ENCODE measurements at places on chromosomes 7 and 10.

GRCh38 chr7:80902019-80902418 is 16.8 kb downstream of the SEMA3C start:
- DNase-seq, result no peak

DNA sequence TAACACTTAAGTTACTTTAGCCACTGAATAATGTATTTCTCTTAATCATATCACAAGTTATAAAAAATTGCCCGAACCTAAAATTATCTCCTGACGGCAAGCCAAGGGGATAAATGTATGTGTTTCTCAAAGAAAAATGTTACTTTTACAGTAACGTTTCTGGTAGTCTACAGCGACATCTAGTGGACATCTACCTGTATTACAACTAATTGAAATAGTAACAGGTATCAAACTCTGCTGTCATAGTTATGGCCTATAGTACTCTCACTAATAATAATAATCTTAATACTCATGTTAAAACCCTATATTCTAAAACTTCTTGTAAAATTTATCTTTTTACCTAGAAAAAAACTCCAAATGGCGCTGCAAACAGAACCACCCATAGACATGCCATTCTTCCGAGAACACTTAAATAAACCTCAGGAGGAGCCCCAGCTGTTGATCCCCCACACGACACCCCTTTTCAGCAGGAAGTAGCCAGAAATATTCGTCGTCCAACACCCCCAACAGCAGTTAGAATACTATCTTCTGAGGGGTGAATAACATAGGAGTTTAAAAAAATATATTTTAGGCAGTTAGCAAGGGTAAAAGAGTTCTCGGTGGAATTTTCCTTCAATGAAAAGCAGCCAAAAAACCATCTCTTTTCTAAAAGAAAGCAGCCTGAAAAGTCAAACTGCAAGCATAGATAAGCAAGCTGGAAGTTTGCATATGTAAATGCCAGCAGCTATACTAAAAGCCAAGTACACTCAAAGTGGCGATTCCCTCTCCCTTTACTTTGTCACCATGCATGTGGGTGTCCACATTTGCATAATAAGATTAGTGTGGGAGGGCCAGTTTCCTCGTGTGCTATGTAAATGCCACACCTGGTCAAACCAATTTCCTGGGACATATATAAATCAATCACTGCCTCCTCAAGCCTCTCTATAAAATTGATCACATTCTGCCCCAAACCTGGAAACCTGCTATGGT is 40.5 kb upstream of the ZNF107 start:
- DNase-seq, result no peak

DNA sequence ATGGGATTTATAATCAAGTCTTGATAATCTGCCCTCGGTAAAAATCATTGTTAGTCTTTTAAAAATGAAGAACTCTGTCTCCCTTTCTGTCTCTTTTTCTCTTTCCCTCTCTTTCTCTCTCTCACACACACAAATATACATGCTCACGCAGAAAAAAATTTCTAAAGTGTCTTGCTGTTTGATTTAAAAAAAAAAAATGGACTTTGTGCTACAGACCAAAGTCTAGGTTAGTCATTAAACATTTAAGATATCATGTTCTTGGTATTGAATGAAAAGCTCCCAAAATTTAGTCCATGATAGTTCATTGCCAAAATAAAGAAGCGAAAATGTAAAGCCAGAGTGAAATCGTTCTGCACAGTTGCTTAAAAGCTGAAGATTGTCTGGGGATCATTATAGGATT is 665.8 kb downstream of the SORCS1 start:
- DNase-seq, result no peak

DNA sequence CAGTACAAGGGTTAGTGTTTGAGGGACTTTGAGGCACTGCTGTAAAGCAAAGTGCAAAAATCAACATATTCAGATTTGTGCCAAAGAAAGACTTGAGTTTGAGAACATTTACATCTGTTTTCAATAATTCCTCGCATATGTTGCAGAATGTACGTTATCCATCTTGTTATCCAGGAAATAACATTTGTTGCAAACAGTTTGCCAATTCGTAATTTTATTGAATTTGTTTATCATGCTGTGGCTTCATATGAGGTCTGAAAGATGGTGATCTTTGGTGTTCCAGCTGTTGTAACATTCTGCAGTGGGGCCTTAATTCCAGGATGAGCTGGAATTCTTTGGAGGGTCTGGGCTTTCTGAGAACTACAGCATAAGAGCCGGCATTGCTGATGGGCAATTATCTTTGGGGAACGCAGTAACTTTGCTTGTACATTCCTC is 396.2 kb downstream of the LRMDA start:
- DNase-seq, result no peak

- DNase-seq, result no peak
These were observed 82.8 kb upstream of the VIPR2 start for GRCh38 chr7:159227433-159227832.

- DNase-seq, result peak; percentile 81
These were observed 4.1 kb downstream of the MBLAC1 start for GRCh38 chr7:100130608-100131453.

DNA sequence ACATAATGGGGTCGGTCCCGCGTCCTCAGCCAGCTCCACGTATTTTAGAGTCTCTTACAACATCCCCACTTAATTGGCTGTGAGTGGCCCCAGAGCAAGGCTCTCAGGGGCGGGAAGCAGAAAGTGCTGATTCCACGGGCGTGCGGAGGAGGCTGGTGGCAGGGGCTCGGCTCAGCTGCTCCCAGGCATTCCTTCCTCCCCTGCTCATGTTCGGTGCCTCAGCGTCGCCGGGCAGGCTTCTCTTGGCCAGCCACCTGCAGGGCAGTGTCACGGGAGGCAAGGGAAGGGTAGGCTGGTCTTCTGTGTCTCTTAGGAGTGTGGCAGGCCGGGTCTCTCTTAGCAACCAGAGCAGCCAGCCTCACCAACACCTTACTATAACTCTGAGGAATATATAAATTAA is 33.8 kb downstream of the IL15RA start:
- no peak for DNase-seq

DNA sequence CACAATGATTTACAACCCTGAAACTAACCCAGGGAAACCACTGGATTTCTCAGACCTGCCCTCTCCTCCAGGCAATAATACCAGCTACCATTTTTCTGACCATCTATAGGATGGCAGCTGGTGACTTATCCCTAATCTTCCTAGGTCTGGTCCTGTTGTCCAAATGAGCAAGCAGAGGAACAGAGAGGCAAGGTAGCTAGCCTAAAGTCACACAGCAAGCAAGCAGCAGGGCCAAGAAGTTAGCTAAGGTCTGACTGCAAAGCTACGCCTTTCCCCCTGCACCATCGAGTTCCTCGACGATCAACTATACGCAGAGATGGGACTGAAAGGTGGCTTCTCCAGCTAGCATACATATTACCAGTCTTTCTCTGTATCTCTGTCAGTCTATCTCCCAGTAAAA is 25.3 kb downstream of the ATXN7L1 start:
- DNase-seq, result no peak

DNA sequence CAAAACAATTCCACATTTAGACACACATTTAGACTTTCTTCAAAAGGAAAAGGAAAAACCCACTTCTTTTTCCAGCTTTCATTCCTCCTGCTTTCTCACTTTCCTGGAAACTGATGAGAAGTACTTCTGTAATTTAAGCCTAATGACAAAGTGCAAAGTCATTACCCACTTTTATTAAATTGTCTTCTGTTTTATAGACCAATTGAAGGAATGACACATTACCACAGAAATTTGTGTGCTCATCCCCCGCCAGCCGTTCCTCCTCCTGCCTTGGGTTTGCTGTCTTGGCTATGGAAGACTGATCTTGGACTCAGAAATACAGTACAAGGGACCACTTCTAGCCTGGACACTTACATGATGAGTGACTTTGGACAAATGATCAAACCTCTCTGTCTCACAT is 717.8 kb downstream of the SORCS3 start:
- no peak for DNase-seq
